NCI-H1417 (cell line): ENCODE measurements at places on chromosomes 13 and 19.

DNA sequence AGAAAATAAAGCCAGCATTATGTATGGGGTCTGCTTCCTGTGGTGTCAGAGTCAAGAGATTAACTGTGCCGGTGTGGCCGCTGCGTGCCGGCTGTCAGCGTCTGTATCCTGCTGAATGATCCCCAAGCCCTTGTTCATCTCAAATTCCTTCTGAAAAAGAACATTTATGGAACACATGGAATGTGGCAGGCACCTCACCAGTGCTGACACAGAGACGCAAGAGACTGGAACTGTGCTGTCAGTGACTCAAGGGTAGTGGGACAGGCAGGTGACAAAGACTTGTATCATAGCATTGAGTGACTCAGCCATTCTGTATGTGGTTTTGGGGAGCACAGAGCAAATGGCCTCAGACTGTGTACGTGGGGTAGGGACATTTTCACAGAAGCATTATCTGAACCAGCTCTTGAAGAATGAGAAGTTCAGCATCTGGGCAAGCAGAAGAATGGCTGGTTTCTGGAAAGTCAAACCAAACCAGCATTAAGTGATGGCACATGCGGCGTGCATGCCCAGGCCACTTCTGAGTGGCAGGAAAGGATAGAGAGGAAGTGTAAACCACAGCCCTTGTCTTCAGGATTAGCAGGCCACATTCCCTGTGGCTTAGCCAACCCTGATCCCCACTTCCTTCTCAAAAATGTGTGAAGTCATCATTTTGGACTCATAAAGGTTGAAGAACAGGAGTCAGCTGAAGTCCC lies 54.0 kb upstream of the IRS2 start:
- no peak for DNase-seq

DNA sequence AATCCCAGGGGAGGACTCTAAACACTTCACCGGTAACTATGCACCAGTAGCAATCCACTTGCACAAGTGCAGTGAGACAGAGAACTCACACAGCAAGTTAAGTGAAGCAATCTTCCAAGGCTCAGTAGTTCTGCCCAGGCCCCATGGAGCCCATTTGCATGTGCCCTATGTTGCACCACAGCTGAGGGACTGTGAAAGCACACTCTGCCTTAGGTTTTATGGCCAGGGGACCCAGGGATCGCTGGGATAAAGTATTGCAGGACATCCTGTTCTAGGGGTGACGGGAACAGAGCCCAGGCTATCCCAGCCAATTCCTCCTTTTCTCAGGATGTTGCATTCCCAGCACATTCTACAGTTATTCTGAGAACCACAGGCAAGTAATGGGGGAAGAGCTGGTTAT lies 6.0 kb upstream of the AMER2 start:
- no peak for DNase-seq

DNA sequence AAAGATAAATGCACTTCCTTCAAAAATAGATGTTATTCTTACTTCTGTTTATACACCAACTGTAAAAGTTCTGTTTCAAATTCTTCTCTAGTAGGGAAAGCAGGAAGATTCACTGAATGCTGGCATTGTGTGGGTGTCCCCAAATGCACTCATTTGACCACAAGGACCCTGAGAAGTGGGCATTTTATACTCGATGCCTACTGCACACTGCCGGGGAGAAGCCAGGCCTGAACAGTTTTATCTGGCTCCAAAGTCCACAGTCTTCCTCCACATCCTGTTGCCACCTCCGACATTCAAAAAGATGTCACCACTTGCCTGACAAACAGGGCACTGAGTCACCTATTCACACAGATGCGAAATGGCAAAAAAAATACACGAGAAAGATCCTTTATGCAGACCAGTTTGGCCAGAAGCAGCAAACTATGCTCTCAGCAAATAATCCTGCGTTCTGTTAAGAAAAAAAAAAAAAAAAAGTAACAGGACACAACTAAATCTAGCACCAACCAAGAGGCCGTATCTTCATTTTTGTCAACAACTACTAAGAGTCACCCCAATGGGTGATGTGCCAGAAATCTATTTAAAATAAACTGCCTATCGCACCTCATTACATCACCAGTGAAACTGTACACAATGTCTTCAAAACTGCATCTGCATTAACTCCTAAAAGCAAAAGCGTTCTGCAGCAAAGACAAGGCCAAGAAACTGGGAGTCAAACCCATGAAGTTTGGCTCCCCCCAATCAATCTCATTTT lies 6.2 kb downstream of the ZC3H4 start:
- no peak for DNase-seq

DNA sequence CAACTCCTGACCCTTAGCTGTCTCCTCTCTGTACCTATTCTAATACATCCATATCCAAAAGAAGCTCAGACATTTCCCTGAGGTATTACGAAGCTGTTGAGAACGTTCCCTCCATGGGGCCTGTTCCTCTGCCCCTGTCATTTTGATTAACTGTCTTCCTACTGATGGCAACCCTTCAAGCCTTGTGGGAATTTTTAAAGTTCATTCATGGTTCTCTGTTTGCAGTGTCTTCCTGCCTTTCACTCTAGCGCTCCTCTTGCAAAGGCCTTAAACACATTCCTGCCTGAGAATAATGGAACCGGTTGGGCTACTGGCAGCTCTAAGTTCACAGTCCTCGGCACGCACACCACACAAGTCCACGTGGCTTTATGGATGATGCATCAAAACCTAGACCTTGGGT lies 66.1 kb downstream of the LHFPL6 start:
- DNase-seq: peak; percentile 19

- no peak for DNase-seq
Measured at GRCh38 chr13:20984879-20985278, 76.5 kb downstream of the LATS2 start.

DNA sequence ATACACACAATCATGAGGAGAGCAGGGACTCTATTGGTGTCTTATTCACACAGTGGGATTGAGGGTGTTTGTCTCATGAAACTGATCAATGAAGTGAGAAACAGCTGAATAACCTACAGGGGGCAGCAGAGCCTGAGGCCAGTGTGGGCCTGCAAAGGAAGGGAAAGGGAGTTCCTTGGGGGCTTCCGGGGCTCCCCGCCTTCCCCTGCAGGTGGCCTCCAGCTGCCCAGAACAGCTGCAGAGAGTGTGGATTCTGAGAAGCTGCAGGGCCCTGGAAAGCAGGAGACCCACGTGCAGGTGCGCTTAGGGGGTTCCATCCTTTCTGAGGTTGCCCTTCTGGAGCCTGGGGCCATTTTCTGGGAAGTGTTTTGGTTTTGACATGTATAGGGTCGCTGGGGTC lies 20.1 kb downstream of the ZNF763 start:
- DNase-seq: peak; percentile 26
